Fibroblast of lung (primary cell): ENCODE measurements at places on chromosomes 1 and 21.

DNA sequence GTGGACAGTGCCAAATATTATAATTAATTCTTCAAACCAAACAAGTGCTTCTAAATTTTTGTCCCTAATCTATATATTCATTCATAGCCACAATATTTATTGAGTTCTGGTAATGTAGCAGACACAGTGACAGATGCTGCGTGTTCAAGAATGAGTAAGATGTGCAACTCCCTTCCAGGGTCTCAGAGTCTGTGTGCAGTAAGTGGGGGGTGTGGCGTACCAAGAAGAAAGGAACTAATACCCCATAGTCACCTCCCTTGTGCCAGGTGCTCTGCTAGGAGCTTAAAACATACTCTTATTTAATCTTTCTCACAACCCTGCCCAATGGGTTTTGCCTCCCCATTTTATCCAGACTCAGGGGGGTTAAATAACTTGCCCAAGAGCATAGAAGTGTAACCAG, 358.7 kb downstream of the BARHL2 start:
- no peak for DNase-seq

DNA sequence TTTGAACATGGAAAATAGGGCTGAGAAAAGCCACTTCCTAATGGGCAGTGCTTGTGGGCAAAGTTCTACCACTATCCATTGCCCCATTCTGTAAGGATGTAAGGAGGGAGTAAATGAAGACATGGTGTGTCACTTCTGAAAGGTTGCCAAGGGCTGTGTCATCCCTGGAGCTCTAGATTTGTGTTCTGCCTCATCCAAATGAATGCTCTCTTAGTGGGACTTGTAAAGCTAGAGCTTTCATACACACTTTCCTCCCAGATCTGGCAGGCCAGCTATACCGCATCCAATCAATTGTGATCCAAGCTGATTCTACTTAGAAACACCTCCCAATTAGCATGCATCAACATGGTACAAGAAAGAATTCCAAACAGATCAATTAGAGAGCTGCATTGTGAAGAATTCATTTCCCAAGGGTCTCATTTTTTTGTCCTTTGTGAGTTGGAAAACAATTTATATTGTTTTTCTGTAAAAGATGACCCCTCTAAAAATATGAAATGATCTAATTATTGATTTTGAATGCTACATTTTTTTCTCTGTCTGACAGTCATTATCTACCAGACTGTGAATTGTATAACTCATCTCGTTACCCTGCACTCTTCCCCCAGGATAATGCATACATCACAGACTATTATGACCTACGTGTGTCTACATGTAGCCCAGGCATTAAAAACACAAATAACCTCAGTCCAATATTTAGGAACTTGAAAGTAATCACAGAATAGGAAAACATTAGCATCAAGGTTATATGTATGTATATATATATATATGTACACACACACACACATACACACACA, 117.1 kb upstream of the DUSP10 start:
- DNase-seq, result peak; percentile 77

DNA sequence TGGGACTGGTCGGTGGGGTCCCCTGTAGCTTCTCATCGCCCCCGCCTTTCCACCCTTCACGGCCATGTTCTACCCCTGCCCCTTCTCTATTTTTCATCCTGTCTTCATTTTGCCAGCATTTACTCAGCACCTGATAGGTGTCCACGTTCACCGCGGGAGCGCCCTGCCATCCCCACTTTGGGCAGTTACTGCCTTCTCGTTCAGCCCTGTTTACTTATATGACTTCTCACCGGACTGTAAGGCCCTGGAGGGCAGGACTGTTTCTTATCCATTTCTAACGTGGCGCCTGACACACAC, 380 bp downstream of the MFN2 start:
- DNase-seq, result no peak

GRCh38 chr21:42248783-42249597, 30.1 kb downstream of the ABCG1 start:
- no peak for DNase-seq

- peak; percentile 53 for DNase-seq
Observed at GRCh38 chr1:114668784-114669561, 876 bp downstream of the DENND2C start.

GRCh38 chr1:65412256-65412983, 8.0 kb upstream of the LEPR start:
- DNase-seq, result no peak

DNA sequence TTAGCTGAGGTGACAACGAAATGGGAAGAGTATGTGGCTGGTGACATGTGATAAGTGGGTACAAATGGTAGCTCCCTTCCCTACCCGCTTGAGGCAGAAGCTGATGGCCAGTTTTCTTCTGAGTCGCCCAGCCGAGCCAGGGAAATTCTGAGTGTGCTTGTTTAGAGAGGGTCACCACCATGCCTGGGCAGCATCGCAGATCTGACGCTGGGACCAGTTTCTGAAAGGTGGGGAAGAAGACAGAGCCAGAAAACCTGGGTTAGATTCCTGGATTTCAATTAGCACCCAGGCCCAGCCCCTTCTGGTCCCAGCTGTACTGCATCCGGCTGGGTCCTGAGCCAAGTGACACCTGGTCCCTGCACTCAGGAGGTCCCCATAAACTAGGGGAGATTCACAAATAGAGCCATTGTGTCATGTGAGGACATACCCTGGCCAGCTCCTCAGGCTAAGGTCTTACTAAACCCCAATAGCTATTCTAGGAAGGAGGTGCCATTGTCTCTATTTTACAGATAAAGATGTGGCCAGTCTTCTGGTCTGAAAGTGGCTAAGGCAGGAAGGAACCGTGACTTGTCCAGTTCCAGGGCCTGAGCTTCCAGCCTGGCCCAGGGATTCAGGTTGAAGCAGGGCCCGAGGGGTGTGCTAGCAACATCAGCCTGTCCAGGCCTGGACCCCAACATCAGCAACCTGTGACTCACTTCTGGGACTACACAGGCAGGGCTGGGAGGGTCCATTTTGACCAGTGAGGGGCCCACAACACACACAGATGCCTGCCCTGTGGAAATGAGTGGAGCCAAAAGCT, 1.7 kb upstream of the TMEM61 start:
- DNase-seq, result no peak
